Left kidney (tissue), 8 donors: ENCODE measurements at places on chromosomes 7 and 10. TPM values are rescaled to one million over a fixed set of nuclear protein-coding genes. Genes with fewer than 3 reads are reported as not detected.

ZNF365 gene
- polyA plus RNA-seq, result 0.48 TPM

FGFBP3 gene
- 3.1 TPM for polyA plus RNA-seq

CYP26C1 gene
- polyA plus RNA-seq, result 0.05 TPM

SLC13A1 gene
- polyA plus RNA-seq, result 33.5 TPM

OPN1SW gene
- polyA plus RNA-seq, result 2.2 TPM

EPHA1 gene
- polyA plus RNA-seq, result 20.2 TPM

CAMK2B gene
- 1.7 TPM for polyA plus RNA-seq

SPDYE2B gene
- 3.8 TPM for polyA plus RNA-seq

COL17A1 gene
- polyA plus RNA-seq, result 0.63 TPM

C7orf57 gene
- 0.95 TPM for polyA plus RNA-seq

NAT16 gene
- polyA plus RNA-seq, result not detected
